Fibroblast of mammary gland (primary cell): ENCODE measurements at places on chromosomes 1 and 21.

DNA sequence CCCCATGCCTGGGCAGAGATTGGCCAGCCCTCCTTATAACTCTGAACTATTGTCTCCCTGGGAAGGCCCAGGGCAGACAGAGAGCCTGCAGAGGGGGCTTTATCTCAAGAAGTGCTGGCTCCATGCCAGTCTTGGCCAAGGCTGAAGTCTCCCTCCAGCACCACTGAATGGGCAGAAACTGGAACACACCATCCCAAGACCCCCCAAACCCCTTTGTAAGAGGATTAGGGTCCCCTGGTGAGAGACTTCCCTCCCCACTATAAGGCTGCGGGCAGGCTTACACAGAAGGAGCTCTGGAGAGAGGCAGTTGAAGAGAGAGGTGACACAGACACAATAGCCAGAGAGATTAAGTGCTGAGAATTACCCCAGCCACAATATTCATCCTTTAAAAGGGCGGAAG lies 97.2 kb downstream of the NAV1 start:
- no peak for DNase-seq

GRCh38 chr21:39632796-39633442 lies 20.2 kb downstream of the B3GALT5 start:
- DNase-seq = peak; percentile 53

DNA sequence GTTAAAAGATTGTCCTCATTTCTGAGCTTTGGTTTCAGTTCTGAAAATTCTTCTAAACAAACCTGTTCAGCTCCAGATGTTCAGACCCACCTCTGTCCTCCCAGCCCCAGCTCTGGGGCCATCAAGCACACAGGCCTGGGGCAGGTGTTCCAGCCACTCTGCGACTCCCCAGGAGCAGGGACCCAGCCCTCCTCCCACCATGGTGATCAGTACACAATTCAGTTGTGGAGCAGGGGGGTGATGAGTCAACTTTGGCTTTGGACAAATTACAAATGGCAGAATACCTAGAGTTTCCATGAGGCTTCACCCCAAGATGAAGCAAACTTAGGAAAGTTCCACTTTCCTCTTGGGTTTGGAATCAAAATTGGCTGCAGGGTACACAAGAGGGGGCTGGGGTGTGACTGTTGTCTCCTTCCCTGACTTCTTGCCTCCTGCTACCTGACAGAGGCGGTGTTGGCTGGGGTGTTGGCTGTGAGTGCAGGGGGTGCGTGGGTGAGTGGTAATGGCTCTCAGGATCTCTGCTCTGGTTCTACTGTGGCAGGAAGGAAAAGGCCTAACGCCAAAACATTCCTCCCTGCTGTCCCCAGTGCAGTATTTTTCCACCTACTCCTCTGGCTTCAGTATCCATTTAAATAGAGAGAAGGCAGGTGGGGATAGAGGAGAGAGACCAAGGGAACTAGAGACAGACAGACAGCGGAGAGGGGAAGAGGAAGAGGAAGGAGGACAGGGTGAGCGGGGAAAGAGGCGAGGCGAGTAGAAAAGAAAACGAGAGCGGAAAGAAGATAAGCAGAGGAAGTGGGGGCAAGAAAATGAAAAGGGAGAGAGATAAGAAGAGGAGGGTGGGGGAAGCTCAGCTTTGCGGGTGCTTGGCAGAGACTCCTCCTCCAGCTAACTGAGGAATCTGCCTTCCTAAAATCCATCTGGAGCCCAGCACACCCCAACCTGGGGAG lies 20.6 kb upstream of the LRRN2 start:
- no peak for DNase-seq

DNA sequence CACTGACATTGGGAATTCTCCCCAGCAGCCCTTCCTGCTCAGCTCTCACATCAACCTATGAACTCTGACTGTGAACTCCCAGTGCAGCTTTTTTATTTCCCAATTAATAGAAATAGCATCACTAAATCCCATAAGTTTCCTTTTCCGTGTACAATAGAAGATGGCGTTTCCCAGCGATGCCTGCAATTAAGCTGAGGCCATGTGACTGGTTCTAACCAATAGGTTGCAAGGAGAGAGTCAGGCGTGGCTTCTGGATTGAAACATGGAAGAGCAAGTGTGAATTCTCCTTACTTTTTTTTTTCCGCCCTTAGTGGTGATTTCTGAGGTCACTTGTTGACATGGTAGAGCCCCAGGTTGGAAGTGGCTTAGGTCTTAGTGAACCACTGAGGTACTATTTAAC lies 59.0 kb upstream of the IGSF5 start:
- DNase-seq = no peak

GRCh38 chr1:85413169-85413568 lies 51.8 kb downstream of the DDAH1 start:
- DNase-seq = peak; percentile 40

DNA sequence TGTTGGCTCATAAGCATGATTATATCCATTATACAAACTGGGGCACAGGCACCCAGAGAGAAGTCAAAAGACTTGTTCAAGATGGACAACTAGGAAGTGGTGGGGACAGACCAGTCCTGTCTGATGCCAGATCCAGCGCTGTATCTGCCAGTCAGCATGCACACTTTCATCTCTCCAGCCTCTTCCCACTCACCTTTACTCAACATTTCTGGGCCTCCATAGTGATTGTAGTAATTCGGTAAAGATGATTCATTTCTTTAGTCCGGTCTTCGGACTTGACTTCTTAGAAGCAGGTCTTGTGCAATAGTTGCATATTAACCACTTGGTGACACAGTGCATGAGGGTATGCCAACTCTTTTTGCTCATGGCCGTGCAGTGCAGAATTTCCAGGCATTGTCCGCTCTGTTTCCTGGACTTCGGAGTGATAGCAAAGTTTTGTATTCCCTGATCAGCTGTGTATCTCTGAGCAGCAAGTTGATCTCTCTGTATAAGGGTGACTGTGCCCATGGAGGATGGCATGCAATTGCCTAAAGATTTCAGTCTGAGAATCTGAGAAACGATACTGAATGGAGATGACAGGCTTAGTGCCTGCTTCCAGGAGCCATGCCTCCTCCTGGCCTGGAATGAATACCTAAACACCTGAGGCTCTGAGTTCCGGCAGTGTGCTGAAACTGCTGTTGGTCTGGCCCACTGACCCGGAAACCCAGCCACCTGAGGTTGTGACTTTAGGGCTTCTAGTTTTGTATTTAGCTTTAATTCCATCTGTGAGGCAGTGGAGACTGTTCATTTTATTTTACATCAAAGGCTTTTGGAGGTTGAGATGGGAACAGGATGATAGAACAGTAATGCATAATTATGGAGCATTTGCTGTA lies 39.0 kb downstream of the GALNT2 start:
- DNase-seq = peak; percentile 95

DNA sequence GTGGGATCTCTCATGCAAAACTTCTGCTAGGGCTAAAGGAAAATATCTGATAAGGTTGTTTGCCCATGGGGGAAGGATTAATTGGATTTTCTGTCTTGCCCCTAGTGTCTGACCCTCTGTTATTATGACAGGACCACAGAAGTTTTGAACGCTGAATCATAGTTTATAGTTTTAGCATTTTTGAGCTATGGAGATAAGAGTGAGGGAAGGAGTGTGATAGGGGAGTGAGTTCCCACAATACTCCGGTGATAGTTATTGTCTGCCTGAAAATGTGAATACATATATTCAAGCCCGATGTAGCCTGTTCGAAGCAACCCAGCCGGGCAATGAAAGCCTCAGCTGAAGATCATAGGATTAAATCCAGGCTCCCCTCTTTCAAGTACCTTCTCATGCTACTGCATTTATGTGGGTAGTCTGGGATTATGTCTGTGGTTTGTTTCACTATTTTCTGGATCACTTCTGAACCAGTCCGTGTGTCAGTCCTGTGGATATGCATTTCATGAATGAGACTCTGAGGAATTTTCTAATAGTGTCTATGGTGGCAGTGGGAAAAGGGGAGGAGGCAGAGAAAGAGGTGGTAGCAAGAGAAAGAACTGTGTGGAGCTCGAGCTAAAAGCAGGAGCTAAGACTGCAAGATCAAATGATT lies 258.7 kb downstream of the DISC1 start:
- no peak for DNase-seq

DNA sequence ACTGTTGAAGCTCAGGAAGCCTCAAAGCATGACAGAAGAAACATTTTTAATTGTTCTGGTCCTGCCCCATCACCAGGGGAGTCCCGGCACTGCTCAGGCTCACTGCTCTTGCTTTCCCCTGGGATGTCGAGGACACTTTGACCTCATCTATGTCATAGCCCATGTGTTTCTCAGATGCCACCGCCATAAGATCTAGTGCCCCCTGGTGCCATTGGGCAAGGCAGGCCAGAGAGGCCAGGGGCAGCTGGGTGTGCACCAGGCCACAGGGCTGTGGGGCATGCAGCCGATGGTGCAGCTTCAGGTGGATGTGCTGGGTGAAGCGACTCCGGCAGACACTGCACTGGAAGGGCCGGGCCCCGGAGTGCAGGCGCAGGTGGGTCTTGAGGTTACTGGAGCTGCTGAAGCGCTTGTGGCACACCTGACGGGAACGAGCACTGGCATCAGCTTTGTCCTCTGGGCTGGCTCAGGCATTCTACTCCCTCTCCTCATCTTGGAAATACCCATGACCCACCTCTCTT lies 7.7 kb upstream of the CRYBG2 start:
- DNase-seq = no peak

DNA sequence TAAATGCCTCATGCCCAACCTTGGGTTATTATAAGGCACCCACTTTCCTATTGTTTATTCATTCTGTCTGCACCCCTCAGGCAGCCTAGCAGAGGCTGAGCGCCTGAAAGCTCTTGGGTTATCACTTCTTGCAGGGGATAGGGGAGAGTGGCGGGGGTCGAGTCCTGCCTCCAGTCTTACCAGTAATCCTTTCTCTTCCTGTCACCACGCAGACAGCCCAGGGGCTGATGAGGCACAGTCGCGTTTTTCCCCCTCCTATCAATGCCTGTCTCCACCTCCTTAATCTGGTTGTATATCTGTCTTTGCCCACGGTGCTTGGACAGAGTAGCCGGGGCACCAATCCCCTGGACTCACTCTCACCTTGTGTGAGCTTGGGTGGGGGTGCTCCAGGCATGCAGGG lies 733.1 kb downstream of the MATN1 start:
- no peak for DNase-seq

- DNase-seq = no peak
Measured at GRCh38 chr1:157849229-157849875, 7.7 kb upstream of the CD5L start.
